ENCODE measurements at places on chromosomes 4 and X.
A peak's percentile ranks its signal among the peaks of the same experiment; 100 is the strongest.

DNA sequence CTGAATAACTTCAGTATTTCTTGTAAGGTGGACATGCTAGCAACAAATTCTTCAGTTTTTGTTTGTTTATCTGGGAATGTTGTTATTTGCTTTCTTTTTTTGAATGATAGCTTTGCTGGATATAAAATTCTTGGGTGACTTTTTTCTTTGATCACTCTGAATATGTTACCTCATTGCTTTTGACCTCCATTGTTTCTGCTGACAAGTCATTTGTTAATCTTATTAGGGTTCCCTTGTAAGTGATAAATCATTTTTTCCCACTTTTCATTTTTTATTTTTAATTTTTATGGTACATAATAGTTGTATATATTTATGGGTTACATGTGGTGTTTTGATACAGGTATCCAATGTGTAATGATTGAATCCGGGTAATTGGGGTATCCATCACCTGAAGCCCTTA is 6.7 kb upstream of the RAB39B start:
- no peak for DNase-seq

DNA sequence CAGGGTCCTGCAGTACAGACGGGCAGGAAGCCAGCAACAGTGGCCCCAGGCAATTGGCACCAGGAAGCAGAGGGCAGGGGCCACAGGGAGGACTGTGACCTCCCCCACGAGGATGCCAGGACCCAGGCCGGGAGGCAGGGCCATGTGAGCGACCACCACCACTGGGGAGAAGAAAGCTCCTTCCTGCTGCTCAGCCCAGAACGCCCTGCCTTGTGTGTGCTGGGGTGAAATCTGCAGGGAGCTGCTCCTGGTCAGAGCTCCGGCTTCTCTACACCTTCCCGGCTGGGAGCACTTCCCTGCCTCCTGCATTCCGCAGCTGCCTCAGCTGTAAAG is 100.4 kb downstream of the HMX1 start:
- DNase-seq: no peak

DNA sequence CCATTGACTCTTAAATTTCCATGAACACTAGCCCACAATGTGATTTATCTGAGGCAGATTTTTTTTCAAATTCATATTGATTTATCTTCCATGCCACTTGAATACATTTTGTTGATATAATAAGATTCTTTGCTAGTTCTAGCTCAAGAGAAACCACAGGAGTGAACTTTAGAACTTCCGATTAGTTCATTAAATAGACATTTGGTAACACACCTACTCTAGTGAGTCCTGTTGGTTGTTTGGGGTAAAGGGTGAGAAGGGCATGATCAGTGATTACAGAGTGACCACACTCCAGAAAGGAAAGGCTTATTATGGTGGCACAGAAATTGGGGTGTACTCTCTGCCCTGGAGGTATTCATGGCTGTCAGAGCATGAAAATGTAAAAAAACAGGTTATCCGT is 120.4 kb downstream of the CDKL5 start:
- no peak for DNase-seq

- peak; percentile 55 for DNase-seq
Measured at GRCh38 chr4:141636082-141636770, at the start of gene IL15. Gene IL15 (plus strand): TSS chr4:141636583. CDS start chr4:141719465, 82,882 bp downstream.

DNA sequence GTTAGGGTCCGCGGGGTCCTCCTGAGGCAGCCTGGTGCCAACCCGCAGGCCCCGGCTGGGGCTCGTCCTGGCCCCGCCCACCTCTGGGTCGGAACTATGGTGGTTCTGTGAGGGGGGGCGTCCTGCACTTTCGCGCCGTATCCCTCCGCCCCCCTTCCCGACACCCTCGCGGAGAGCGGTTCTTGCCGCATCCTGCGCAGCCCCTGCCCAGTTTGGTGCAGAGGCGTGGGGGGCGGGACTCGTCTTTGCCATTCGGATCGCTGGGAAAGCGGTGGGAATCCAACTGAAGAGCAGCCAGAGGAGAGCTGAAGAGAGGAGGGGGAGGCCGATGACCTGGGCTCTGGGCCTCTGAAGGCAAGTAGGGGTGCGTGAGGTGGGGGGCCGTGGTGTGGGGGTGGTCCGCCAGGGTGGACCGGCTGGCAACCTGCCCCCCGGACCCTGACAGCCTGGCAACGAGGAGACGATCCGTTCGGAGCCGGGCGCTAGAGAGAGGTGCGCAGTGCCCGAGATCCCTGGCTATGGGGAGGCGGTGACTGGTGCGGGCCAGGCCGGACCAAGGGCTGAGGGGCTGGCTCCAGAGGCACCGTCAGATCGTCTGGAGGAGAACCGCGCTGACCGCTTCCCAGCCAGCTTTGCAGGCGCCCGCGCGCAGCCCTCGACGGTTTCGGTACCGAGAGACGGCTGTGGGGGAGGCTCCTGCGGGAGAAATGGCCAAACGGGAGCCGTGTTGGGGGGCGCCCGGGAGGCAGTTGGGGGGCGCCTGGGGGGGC is at the start of gene GPRASP1:
GPRASP1 (plus strand) TSS at position 242 of the 770 bp plus-strand sequence. CDS start 2,431 bp downstream, outside the sequence.
- peak; percentile 73 for DNase-seq

GRCh38 chrX:134746410-134746785 is 88.1 kb upstream of the PLAC1 start:
- no peak for DNase-seq

GRCh38 chrX:113726898-113727297 is 857.0 kb upstream of the HTR2C start:
- no peak for DNase-seq

- no peak for DNase-seq
Measured at GRCh38 chr4:177256950-177257349, 52.7 kb upstream of the NEIL3 start.

DNA sequence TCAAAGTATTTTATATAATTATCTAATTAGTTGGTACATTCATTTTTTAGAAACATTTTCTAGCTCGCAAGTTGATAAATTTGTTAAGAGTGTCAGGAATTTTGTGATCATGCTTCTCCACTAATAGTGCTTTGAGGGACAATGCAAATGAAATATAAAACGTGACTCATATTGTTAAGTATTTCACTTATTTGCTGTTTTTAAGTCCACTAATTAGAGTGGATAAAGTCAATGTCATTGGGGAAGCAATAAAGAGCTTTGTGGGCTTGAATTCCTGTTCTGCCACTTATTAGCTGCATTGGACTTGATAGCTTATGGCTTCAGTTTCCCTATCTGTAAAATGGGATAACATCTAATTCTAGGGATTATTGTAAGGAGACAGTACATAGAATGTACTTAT is 26.5 kb upstream of the ANAPC4 start:
- DNase-seq: no peak

Data from activated T-cell treated with anti-CD3 and anti-CD28 coated beads, Interleukin-2, amount 50 U/mL, for 1 hour (primary cell).